Trophoblast cell (in vitro differentiated cells and primary cell): ENCODE measurements at places on chromosomes 5 and 9.

DNA sequence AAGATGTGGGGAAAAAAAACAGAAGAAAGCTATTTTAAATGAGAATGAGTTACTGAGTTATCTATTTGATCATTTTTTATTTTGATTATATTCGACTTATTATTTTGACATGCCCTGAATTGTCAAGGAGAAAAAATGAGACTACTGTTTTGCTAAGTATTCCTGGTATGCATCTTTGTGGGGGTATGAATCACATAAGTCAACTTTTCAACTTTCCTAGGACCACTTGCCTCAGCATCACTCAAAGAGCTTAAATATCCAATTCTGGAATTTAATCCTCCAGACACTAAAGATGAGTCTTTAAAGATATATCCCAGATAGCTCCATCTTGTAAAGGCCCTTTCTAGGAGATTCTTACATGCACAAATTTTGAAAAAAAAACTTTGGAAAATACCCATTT is 17.4 kb upstream of the SPDL1 start:
- no peak overlapping the region for H3K4me3 ChIP-seq
- DNase-seq = no peak
- H3K36me3 ChIP-seq = no peaks in the 10 kb centered on the region
- no peaks in the 10 kb centered on the region for H3K4me1 ChIP-seq
- H3K27me3 ChIP-seq = no peaks in the 10 kb centered on the region
- no peak overlapping the region for H3K27ac ChIP-seq

DNA sequence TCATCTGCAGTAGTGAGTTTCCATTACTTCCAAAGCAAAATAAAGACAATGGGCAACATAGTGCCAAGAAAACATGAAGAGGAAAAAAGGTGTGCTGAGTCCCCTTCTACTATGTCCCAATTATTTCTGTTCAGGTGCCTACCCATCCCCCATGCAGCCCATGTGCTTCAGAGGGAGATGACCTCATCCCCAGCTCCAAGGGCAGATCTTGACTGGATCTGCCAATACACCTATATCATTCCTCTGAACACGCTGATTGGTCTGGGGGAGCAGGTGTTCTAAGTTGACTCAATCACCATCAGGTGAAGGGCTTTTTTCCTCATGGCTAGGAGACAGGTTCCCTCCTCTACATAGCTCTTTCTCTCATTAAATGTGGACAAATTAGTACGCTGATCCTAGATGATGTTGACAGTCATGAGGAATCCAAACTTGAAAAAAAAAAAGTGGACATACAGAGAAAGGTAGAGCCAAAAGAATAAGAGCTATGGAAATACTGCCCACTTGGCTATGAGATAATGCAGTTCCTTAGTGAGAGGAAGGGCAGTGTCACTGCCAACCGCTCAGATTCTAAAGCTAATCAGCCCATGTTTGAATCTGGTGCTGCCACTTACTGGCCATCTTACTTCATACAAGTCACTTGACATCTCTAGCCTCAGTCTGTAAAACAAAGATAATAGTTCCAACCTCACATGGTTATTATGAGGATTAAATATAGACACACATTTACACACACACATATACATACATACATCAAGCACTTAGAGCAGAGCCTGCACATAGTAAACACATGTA is 23.1 kb downstream of the PRELID2 start:
- H3K27me3 ChIP-seq = no peaks in the 10 kb centered on the region
- H3K4me3 ChIP-seq = no peak overlapping the region
- H3K27ac ChIP-seq = no peak overlapping the region
- DNase-seq = no peak

DNA sequence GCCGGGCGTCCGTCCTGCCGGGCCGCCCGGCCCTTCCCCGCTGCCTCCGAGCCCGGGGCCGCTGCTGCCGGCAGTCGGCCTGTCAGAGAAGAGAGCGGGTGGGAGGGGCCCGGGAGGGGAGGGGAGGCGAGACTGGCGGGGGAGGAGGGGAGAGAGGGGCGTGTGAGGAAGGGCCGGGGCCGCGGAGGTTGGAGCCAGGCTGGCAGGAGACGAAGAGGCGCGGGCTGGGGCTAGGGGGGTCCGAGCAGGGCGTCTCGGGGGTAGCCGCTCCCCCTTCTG is 570 bp downstream of the CREBRF start:
- H3K4me1 ChIP-seq = no peaks in the 10 kb centered on the region
- peak; percentile 65 for DNase-seq
- H3K27me3 ChIP-seq = no peaks in the 10 kb centered on the region
- no peaks in the 10 kb centered on the region for H3K36me3 ChIP-seq

DNA sequence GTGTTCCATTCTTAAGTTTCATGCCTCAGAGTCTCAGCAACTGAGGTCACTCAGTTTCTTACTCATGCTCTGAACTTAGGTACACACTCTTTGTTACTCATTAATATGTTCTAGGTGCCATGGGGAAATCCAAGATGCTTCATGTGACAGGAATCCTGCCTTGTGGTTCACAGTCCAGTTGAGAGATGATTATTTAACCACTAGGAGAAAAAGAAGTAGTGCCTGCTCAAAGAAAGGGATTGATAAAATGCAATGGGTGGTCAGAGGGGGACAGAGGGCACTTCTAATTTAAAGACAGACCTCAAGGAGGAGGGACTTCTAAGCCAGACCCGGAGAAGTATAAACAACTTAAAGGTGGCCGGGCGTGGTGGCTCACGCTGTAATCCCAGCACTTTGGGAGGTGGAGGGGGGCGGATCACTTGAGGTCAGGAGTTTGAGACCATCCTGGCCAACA is 69.0 kb downstream of the UGCG start:
- no peaks in the 10 kb centered on the region for H3K27me3 ChIP-seq
- H3K4me1 ChIP-seq = no peaks in the 10 kb centered on the region
- peak; percentile 83 for DNase-seq
- H3K4me3 ChIP-seq = no peak overlapping the region
- no peaks in the 10 kb centered on the region for H3K36me3 ChIP-seq

GRCh38 chr9:99197124-99197630 is 24.6 kb downstream of the ALG2 start:
- no peak for DNase-seq
- no peak overlapping the region for H3K4me3 ChIP-seq
- no peaks in the 10 kb centered on the region for H3K36me3 ChIP-seq
- H3K4me1 ChIP-seq = no peaks in the 10 kb centered on the region

GRCh38 chr9:90943341-90943740 is 141.7 kb downstream of the SYK start:
- H3K27ac ChIP-seq = no peak overlapping the region
- no peak for DNase-seq
- peaks cover 2% of the 10 kb centered on the region for H3K4me1 ChIP-seq

- H3K4me1 ChIP-seq = peaks cover 10% of the 10 kb centered on the region
- no peaks in the 10 kb centered on the region for H3K27me3 ChIP-seq
- no peak overlapping the region for H3K27ac ChIP-seq
Observed at GRCh38 chr9:35826071-35826701, 2.3 kb downstream of the FAM221B start.

GRCh38 chr5:89246252-89246651 is 363.3 kb upstream of the MEF2C start:
- no peaks in the 10 kb centered on the region for H3K36me3 ChIP-seq
- H3K27me3 ChIP-seq = no peaks in the 10 kb centered on the region
- H3K4me1 ChIP-seq = no peaks in the 10 kb centered on the region
- H3K4me3 ChIP-seq = no peak overlapping the region

GRCh38 chr5:9927521-9927997 is 297.4 kb upstream of the TAS2R1 start:
- H3K36me3 ChIP-seq = no peaks in the 10 kb centered on the region
- no peaks in the 10 kb centered on the region for H3K27me3 ChIP-seq
- H3K27ac ChIP-seq = peak overlapping the region; percentile 81
- H3K4me3 ChIP-seq = no peak overlapping the region

DNA sequence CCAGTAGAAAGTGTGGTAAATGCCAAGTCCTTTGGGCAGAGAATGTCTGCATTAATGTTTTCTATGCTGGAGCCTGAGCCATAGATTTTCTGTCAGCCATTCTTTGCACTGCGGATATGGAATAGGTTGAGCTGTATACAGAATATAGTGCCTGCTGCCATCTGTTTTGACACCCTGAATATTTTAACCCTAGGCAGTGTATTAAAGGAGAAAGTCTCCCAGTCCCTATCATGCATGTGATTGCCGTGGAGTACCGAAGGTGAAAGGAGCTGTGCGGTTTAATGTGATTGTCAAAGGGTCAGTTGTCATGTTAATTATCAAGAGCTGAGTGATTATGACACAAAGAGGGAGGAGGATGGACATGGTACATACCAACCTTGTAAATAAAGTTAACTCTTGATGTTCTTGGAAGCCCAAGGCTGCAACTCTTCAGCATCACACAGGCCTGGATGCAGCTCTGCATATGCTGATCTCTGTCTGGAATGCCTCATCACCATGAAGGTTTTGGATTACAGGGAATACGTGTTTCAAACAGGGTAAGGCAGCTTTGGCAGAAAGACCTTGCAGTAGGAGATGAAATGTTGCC is 247.1 kb upstream of the ELAVL2 start:
- H3K4me1 ChIP-seq = no peaks in the 10 kb centered on the region
- H3K27me3 ChIP-seq = no peaks in the 10 kb centered on the region
- no peaks in the 10 kb centered on the region for H3K36me3 ChIP-seq
- DNase-seq = no peak
- no peak overlapping the region for H3K27ac ChIP-seq

- no peaks in the 10 kb centered on the region for H3K36me3 ChIP-seq
- H3K27me3 ChIP-seq = no peaks in the 10 kb centered on the region
- peak; percentile 38 for DNase-seq
- H3K27ac ChIP-seq = peak overlapping the region; percentile 61
Observed at GRCh38 chr9:20863945-20864344, 167.5 kb downstream of the HACD4 start.

- no peak overlapping the region for H3K27ac ChIP-seq
- H3K27me3 ChIP-seq = peaks cover 4% of the 10 kb centered on the region
- H3K36me3 ChIP-seq = no peaks in the 10 kb centered on the region
- peak overlapping the region; percentile 87 for H3K4me3 ChIP-seq
- H3K4me1 ChIP-seq = peaks cover 7% of the 10 kb centered on the region
Observed at GRCh38 chr9:121075251-121076036, 689 bp downstream of the CNTRL start.

DNA sequence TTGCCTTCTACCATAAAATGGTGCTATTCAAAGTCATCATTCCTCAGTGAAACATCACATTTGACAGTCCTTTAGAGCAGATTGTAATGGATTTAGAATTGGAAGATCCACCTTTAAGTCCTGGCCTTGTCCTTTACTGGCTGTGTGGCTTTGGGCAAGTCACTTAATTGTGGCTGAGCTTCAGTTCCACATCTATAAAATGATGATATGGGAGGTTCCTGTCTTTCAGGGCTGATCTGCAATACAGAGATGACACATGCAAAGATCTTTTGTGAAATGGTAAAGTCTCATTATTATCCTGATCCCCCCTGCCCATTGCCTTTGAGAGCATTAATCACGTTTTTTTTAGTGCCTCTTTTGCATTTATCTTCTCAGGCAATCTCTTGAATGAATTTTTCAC is 58.2 kb downstream of the ZFAND5 start:
- no peaks in the 10 kb centered on the region for H3K27me3 ChIP-seq
- H3K4me3 ChIP-seq = no peak overlapping the region
- no peak for DNase-seq
- no peak overlapping the region for H3K27ac ChIP-seq
- no peaks in the 10 kb centered on the region for H3K4me1 ChIP-seq

DNA sequence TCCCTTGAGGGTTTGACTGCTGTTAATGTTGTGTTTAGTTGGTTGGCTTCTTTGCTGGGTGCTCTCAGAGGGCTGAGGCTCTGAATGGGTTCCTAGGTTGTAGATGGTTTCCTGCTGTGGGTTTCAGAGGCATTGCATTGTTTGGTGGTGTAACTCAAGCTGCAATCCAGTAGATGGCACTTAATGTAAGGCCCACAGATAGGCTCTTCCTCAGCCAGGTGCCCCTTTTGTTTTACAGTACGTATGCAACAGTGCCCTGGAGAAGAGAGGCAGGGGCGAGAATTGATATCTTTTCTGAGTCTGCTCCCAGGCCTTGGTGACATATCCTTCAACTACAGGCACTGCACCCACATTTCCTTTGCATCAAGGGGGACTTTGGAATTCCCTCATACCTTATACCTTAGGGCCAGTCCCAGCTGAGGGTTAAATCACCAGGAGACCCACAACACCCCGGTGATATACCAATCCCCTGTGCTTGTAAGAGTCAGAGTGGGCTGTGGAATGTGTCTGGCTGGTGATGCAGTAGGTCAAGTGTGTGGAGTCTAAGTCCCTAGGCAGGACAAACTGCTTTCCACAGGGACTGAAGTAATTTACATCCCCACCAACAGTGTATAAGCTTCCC is 7.0 kb upstream of the UGT3A2 start:
- no peak overlapping the region for H3K4me3 ChIP-seq
- H3K36me3 ChIP-seq = no peaks in the 10 kb centered on the region
- no peaks in the 10 kb centered on the region for H3K27me3 ChIP-seq
- H3K4me1 ChIP-seq = no peaks in the 10 kb centered on the region
- no peak overlapping the region for H3K27ac ChIP-seq
- no peak for DNase-seq

DNA sequence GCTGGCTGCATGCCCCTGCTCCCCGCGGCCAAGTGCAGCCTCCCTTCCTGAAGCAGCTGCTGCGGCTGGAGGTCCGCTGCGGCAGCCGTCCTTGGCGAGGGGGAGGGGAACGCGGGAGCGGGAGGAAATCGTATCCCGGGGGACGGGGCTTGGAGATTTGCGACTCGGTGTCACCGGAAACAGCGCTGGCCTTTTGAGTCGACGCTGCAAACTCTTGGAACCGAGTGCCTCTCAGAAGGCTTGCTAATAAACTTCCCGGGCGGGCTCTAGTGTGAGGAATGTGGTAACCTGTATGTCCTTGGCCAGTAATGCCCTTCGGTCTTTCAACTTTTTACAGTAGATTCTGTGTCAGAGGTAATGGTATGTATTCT is 82.7 kb downstream of the PTPDC1 start:
- peak overlapping the region; percentile 86 for H3K27ac ChIP-seq
- no peaks in the 10 kb centered on the region for H3K4me1 ChIP-seq

DNA sequence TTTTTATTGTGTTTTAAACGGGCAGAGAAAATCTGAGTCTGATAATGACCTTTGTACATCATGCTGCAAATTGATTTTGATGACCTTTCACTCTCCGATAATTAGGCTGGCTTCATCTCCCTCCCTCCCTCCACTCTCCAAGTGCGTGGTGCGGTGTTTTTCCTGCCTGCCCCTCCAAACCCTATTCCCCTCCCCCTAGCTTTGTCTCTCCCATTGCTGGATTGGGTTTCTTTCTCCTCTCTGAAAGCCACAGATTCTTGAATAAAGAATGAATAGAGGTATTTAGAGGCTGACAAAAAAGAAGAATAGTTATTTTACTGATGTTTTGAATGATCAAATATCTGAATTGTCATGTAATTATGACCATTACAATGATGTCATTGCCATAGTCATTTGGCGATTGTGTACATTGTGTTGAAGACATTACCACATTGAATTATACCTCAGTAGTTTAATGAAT is 571.1 kb upstream of the ZNF608 start:
- peak; percentile 10 for DNase-seq
- H3K36me3 ChIP-seq = no peaks in the 10 kb centered on the region
- H3K27ac ChIP-seq = no peak overlapping the region
- H3K4me3 ChIP-seq = no peak overlapping the region
- H3K27me3 ChIP-seq = no peaks in the 10 kb centered on the region
